ENCODE measurements at places on chromosomes 7 and 10.

- DNase-seq, result no peak
Observed at GRCh38 chr7:70678621-70679251, 453.2 kb upstream of the GALNT17 start.

DNA sequence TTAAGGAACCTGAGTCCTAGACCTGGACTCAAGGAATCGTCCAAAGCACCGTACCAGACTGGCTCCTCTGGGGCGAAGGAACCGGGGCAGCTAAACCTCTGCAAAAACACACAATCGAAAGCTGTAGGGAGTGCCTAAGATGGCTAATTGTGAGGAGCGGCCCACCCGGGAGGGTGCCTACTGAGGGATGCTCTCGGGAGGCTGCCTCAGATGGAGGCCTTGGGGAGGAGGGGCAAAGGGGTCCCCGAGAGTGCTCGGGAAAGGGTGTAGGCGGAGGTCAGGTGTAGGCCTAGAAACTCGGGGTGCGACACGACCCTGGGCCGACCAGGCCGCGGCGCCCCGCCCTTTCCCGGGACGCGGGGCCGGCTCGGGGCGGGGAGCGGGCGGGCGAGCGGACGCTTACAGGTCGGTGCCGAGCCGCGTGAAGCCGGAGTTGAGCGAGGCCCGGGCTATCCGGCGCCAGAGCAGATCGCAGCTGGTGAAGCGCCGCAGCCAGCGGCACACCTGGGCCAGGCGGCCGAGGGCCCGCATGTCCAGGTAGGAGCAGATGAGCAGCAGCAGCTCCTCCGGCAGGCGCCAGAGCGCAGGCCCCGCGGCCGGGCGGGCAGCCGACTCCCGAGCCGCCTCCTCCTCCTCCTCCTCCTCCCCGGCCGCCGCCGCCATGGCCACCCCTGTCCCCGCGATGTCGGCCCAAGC is 844 bp downstream of the FBXW4 start:
- peak; percentile 54 for DNase-seq

DNA sequence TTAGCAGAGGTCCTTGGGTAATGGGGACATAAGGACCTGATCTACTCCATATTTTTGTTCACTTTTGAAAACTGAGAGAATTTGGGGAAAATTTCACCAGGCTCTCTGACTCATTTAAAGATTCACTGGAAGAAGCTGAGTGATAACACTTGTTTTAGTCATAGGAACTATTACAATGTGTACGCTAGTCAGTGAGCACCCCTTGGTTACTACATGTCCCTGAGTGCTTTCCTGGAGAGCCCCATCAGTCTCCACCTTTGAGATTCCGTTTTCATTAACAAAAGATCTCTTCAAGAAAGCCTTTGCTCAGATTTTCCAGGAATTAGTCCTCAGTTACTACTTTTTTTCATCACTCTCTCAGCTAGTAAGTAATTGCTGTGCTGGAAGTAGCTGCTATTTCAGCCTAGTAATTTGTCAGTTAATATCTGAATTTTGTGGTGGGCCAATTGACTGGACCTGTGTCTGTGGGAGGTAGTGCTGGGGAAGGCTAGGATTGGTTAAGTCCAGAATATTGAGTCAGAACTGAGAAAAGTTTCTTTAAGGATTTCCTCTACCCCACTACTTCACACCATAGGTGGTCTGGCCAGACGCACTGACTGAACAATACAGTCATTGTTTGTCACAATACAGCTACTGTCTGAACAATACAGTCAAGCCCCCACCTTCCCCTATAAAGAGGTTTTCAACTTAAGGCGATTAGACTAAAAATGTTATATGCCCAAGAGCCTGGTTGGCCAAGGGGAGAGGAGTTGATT is 235.0 kb downstream of the CCDC7 start:
- DNase-seq, result no peak

GRCh38 chr10:99781734-99782429 is 558 bp upstream of the ABCC2 start:
- DNase-seq, result no peak

- DNase-seq, result no peak
Observed at GRCh38 chr7:38518541-38518940, 112.6 kb downstream of the AMPH start.

DNA sequence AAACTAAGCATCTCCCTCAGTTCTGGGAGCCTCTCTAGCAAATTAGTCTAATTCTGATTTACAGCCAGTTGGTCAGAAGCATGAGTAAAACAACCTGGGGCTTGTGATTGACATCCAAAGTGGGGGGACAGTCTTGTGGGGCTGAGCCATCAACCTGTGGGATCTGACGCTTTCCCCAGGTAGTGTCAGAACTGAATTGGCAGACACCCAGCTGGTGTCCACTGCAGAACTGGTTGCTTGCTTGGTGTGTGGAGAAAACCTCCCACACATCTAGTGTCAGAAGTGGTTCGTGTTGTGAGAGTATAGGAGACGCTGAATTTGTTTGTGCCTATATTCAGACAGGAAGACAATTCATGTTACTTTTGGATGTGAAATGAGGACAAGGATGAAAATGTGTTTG is 92.2 kb upstream of the PDCD4 start:
- DNase-seq, result no peak

DNA sequence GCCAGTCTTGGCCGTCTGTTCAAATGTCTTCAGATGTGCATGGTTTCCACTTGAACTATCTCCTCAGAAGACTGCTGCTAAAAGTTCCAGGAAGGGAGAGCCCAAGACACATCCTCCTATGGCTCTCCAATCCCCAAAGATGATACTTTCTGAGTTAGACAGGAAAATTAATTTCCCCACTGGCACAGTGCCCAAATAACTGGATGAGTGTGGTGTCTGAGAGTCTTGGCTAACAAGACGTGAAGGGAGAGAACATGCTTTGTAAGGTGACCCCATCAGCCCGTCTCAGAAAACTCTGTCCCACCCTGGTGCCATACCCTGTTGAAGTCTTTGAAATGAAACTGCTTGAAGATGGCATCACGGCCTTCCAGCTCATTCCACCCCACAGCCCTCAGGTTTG is 2.9 kb downstream of the PCBD1 start:
- DNase-seq, result no peak

GRCh38 chr7:12210179-12211053 is 678 bp upstream of the TMEM106B start:
- no peak for DNase-seq

GRCh38 chr7:131497454-131497853 is 59.0 kb downstream of the PODXL start:
- no peak for DNase-seq

GRCh38 chr10:73126343-73126742 is 16.1 kb downstream of the NUDT13 start:
- DNase-seq, result no peak

- no peak for DNase-seq
Observed at GRCh38 chr10:96255549-96256333, 15.6 kb downstream of the BLNK start.

- DNase-seq, result peak; percentile 86
Observed at GRCh38 chr7:44980393-44981034, 1.7 kb upstream of the MYO1G start.

GRCh38 chr7:107937531-107937930 is 46.5 kb downstream of the DLD start:
- DNase-seq, result no peak

All from stimulated activated CD4-positive, alpha-beta T cell treated with anti-CD3 and anti-CD28 coated beads, Interleukin-15, amount 100 ng/mL, for 48 hours (primary cell).